ENCODE measurements at places on chromosomes 5 and 9.

- no peak overlapping the region for H3K27ac ChIP-seq
- H3K4me1 ChIP-seq, result no peaks in the 10 kb centered on the region
- no peak overlapping the region for H3K4me3 ChIP-seq
- no peaks in the 10 kb centered on the region for H3K36me3 ChIP-seq
- no peak for DNase-seq
These were observed 108.9 kb downstream of the CACNA1B start for GRCh38 chr9:137986268-137987099.

- no peak overlapping the region for H3K4me3 ChIP-seq
- H3K4me1 ChIP-seq, result peaks cover 62% of the 10 kb centered on the region
- DNase-seq, result no peak
- H3K27ac ChIP-seq, result peak overlapping the region; percentile 24
- no peaks in the 10 kb centered on the region for H3K27me3 ChIP-seq
These were observed 158.8 kb downstream of the CEP120 start for GRCh38 chr5:123264394-123264793.

DNA sequence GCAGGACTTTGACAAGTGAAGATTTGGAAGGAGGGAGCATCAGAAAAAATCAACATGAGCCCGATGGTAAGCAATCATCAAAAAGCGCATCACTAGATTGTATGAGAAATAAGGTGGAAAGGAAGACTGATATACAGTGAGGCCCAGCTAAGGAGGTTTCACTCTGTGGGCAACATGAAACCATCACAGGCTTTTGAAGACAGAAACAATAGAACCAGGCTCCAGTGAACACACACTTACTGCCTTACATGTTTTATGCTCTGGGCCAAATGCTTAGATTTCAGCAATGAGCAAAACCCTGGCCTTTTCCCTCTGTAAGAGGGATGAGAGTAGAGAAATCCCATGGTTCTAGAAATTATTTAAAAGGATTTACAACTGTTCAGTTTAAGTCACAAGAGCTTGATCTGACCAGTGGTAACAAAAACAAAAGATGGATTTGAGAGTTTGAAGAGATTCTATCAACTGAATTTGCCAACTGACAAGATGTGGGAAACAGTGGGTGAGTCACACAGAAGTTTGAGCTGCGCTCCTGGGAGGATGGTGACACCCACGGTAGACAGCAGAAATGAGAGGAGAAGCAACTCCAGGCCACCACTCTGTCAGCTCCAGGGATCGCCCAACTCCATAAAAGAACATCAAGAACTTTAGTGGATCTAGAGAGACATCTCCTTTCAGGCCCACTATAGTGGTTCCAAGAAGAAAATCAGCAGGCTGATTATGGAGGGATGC is 261.8 kb downstream of the MCTP1 start:
- no peaks in the 10 kb centered on the region for H3K36me3 ChIP-seq
- no peak overlapping the region for H3K27ac ChIP-seq
- H3K4me3 ChIP-seq, result no peak overlapping the region

DNA sequence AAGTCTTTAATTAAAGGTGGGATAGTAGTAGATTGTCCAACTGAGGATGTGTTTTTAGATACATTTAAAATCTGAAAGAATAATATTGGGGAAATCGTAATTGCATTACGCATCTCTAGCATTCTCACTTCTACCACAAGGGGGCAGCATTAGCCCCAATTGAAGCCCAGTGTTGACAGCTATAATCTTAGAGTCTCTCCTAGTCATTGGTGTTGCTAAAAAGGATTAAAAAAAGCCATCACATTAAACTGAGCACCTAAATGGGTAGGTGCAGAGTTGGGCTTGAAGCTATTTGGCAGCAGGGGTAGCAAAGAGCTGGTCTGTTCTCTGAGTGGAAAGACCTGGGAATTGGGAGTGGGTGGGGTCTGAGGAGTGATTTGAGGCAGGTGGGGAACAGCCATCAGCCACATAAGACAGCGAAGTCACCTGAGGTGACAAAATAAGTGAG is 177.2 kb downstream of the OSTF1 start:
- no peak for DNase-seq
- H3K4me1 ChIP-seq, result peaks cover 18% of the 10 kb centered on the region
- H3K27ac ChIP-seq, result no peak overlapping the region
- H3K36me3 ChIP-seq, result no peaks in the 10 kb centered on the region
- no peak overlapping the region for H3K4me3 ChIP-seq
- no peaks in the 10 kb centered on the region for H3K27me3 ChIP-seq

GRCh38 chr5:88695232-88695631 is 187.8 kb downstream of the MEF2C start:
- no peak overlapping the region for H3K4me3 ChIP-seq
- no peak for DNase-seq
- H3K4me1 ChIP-seq, result peaks cover 22% of the 10 kb centered on the region
- H3K27ac ChIP-seq, result no peak overlapping the region
- H3K27me3 ChIP-seq, result peaks cover 33% of the 10 kb centered on the region

GRCh38 chr9:101652601-101653175 is 57.9 kb upstream of the PPP3R2 start:
- no peaks in the 10 kb centered on the region for H3K4me1 ChIP-seq
- H3K36me3 ChIP-seq, result no peaks in the 10 kb centered on the region
- no peak overlapping the region for H3K27ac ChIP-seq
- no peaks in the 10 kb centered on the region for H3K27me3 ChIP-seq
- no peak overlapping the region for H3K4me3 ChIP-seq

GRCh38 chr5:79585116-79585515 is 27.1 kb upstream of the TENT2 start:
- H3K36me3 ChIP-seq, result no peaks in the 10 kb centered on the region
- no peak overlapping the region for H3K27ac ChIP-seq
- H3K4me3 ChIP-seq, result no peak overlapping the region
- no peak for DNase-seq
- no peaks in the 10 kb centered on the region for H3K4me1 ChIP-seq

- H3K27me3 ChIP-seq, result no peaks in the 10 kb centered on the region
- H3K4me3 ChIP-seq, result peak overlapping the region; percentile 78
- H3K27ac ChIP-seq, result peak overlapping the region; percentile 95
- no peaks in the 10 kb centered on the region for H3K36me3 ChIP-seq
- DNase-seq, result peak; percentile 32
These were observed 533 bp downstream of the ARSB start for GRCh38 chr5:78984439-78985115.

DNA sequence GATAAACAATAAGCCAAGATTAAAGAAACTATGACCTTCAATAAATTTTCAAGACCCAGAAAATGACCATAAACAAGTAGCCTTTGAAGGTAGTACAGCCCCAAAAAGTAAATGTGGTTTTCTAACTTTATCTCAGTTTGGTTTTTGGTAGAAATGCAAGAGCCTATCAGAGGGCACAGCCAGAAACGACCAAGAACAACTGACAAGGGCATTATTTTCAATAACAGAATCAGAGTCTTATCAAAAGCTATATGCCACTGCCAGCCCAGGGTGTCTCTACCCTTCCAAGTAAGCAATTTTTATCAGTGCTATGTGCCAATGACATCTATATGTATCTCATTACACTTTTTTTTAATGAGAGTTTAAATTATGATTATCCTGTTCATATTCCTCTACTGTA is 11.8 kb upstream of the SPINK6 start:
- no peak overlapping the region for H3K4me3 ChIP-seq
- no peaks in the 10 kb centered on the region for H3K36me3 ChIP-seq
- no peak overlapping the region for H3K27ac ChIP-seq
- H3K4me1 ChIP-seq, result no peaks in the 10 kb centered on the region
- no peaks in the 10 kb centered on the region for H3K27me3 ChIP-seq

- no peak overlapping the region for H3K4me3 ChIP-seq
- no peak overlapping the region for H3K27ac ChIP-seq
- H3K36me3 ChIP-seq, result no peaks in the 10 kb centered on the region
- peaks cover 7% of the 10 kb centered on the region for H3K4me1 ChIP-seq
- no peak for DNase-seq
These were observed 23.3 kb downstream of the FAM81B start for GRCh38 chr5:95414451-95414850.

- no peak overlapping the region for H3K27ac ChIP-seq
- no peak overlapping the region for H3K4me3 ChIP-seq
- no peaks in the 10 kb centered on the region for H3K27me3 ChIP-seq
- no peaks in the 10 kb centered on the region for H3K36me3 ChIP-seq
These were observed 561.4 kb downstream of the CAAP1 start for GRCh38 chr9:26331223-26331622.

DNA sequence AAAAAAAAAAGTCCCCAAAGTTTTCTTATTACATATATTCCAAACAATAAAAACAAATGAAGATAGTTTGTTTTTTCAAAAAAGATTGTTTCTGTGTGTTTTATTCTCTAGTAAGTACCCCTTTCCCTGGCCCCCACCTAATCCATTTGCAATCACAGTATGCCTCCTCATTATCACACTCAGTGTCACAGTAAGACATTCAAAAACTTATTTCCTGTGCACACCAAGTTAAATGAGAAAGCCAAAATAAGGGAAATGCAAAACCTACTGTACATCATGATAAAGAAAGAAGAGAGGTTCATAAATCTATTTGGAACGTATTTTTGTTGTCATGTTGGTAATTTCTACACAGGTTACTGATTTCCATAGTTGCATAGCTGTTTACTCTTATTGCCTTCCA is 62.3 kb downstream of the ST8SIA4 start:
- no peaks in the 10 kb centered on the region for H3K27me3 ChIP-seq
- no peaks in the 10 kb centered on the region for H3K36me3 ChIP-seq
- peaks cover 14% of the 10 kb centered on the region for H3K4me1 ChIP-seq
- no peak overlapping the region for H3K4me3 ChIP-seq
- H3K27ac ChIP-seq, result no peak overlapping the region

- no peaks in the 10 kb centered on the region for H3K27me3 ChIP-seq
- H3K4me1 ChIP-seq, result no peaks in the 10 kb centered on the region
These were observed 205.6 kb downstream of the ZNF462 start for GRCh38 chr9:107068581-107068980.

DNA sequence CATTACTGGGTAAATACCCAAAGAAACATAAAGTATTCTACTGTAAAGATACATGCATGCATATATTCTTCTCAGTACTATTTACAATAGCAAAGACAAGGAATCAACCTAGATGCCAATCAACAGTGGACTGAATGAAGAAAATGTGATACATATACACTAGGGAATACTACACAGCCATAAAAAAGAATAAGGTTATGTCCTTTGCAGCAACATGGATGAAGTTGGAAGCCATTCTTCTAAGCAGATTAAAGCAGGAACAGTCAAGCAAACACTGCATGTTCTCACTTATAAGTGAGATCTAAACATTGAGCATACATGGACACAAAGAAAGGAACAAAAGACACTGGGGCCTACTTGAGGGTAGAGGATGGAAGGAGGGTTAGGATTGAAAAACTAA is 39.6 kb upstream of the NDUFS4 start:
- H3K27ac ChIP-seq, result no peak overlapping the region
- no peaks in the 10 kb centered on the region for H3K36me3 ChIP-seq
- no peaks in the 10 kb centered on the region for H3K4me1 ChIP-seq
- H3K27me3 ChIP-seq, result no peaks in the 10 kb centered on the region

- DNase-seq, result no peak
- no peaks in the 10 kb centered on the region for H3K36me3 ChIP-seq
- no peak overlapping the region for H3K27ac ChIP-seq
- H3K4me3 ChIP-seq, result no peak overlapping the region
- no peaks in the 10 kb centered on the region for H3K27me3 ChIP-seq
These were observed 409.9 kb upstream of the EDIL3 start for GRCh38 chr5:84794486-84795035.

DNA sequence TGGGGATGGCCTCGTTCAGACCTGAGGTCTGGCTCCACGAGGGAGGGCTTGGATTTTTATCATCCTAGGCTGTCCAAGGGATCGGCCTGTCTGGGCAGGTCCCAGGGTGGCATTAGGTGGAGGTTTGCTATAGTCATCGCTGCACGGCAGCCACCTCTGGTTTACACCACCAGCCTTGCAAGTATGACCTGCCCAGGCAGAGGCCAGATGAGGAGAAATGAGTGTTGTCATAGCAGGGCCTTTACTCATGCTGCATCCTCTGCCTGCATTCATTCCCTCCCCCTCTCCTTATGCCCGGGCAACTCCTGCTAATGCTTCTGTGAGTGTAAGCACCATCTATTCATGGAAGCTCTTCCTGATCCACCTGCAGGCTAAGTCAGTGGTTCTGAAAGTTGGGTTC is 15.3 kb upstream of the NDST1 start:
- H3K36me3 ChIP-seq, result no peaks in the 10 kb centered on the region
- no peak overlapping the region for H3K4me3 ChIP-seq
- peaks cover 87% of the 10 kb centered on the region for H3K4me1 ChIP-seq
- no peaks in the 10 kb centered on the region for H3K27me3 ChIP-seq
- H3K27ac ChIP-seq, result peak overlapping the region; percentile 95

DNA sequence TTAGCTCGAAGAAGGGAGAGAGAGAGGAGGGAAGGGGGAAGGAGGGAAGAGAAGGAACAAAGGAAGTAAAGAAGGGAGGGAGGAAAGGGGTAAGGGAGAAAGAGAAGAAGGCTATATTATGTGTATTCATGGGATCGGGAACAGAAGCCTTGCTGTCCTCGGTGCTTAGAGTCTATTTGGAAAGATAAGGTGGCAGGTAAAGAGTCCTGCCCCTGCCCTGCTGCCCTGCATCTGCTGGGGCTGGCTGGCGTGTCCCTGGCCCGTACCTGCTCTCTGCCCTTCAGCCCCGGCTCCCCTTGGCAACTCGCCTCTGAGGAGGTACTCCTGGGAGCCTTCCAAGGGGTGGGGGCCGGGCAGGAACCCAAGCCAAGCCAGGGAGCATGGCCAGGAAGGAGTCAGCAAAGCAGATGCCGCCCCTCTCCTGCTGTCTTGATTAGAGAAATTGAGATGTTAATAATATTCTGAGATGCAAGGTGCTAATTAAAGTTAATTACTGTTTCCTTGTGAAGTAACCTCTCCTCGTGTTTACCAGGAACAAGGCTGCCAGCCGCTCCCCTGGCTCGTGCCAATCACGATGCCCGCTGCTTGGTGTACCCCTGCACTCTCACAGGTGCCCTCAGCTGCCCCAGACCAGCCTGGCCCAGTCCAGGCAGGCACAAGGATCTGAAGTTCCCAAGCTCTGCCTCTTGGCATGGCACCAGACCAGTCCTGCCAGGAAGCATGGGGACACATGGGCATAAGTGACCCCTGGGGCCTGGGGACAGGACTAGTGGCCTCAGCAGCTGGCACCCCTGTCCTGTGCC is 36.6 kb downstream of the PCDH1 start:
- no peak overlapping the region for H3K4me3 ChIP-seq
- no peak for DNase-seq
- H3K27ac ChIP-seq, result no peak overlapping the region
- H3K36me3 ChIP-seq, result no peaks in the 10 kb centered on the region

GRCh38 chr5:134494780-134495179 is 30.7 kb upstream of the JADE2 start:
- H3K27me3 ChIP-seq, result no peaks in the 10 kb centered on the region
- no peaks in the 10 kb centered on the region for H3K4me1 ChIP-seq
- no peak overlapping the region for H3K27ac ChIP-seq
- H3K36me3 ChIP-seq, result no peaks in the 10 kb centered on the region
- DNase-seq, result no peak

DNA sequence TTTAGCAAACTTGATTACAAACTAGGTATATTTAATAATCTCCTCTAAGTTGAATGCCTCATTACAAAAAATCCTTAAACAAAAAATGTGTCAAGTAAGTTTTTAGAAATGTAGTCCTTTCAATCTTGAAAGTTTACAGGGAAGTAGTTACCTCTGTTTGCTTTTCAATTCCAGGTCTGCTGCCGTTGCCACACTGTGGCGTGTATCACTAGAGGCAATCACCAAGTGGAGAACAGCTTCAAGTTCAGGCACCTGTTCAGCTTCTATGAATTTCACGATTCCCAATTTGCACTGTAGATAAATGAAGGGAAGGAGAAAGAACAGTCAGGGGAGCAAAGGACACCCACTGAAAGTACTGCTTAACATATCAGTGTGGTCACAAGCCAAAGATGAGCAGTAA is 51.1 kb downstream of the ECPAS start:
- no peak overlapping the region for H3K27ac ChIP-seq
- no peaks in the 10 kb centered on the region for H3K27me3 ChIP-seq
- H3K4me1 ChIP-seq, result no peaks in the 10 kb centered on the region
- no peak for DNase-seq

Data from thoracic aorta (tissue), 2 donors.